ENCODE measurements at places on chromosomes 7 and 10. TPM values are rescaled to one million over a fixed set of nuclear protein-coding genes. Genes with fewer than 3 reads are reported as not detected.

CPED1 gene
- polyA plus RNA-seq = 1.4 TPM

PTPRN2 gene
- polyA plus RNA-seq = 1.6 TPM

GRCh38 chr10:93465806-93466675 lies 16.1 kb downstream of the MYOF start:
- peak; percentile 57 for DNase-seq

- DNase-seq = no peak
Observed at GRCh38 chr10:108631332-108631731, 1292.0 kb downstream of the XPNPEP1 start.

DNA sequence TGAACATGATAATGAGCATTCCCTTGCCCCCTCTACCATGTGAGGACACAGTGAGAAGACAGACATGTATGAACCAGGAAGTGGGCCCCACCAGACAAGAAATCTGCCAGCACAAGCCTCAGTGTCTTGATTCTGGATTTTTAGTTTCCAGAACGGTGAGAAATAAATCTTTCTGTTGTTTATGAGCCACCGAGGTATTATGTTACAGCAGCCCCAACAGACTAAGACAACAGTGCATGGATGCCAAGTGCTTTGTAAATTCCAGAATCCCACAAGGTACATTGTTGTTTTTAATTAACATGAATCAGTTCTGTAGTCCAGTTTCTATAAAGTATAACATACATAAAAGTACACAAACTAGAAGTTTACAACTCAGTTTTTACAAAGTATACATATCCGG lies 162.2 kb downstream of the ARHGAP21 start:
- no peak for DNase-seq

DNA sequence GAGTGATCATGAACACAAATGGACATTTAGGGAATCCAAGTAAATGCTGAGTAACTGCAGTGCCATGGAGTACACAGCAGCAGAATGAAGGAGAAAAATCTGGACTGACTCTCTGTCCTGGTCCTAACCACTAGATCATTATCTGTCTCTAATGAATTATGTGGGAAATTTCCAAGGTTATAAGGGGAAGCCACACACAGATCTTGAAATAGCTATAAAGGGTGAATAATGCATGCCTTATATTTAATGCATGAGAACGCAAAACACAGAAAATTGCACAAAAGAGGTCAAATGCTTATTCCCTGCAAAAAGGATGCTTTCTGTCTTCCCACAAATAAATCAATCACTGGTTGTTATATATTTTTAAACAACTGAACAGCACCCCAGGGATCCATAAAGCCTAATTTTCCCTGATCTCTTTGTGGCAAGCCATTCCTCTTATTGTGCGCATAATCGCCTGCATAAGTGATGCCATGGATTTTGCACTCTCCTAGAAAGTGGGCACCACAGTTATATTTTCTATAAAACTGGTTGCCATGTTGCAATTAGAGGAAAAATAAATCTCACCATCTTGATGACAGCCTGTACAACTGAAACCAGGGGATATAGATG lies 201.8 kb downstream of the XPNPEP1 start:
- no peak for DNase-seq

GRCh38 chr7:155392726-155393570 lies 65.0 kb upstream of the EN2 start:
- no peak for DNase-seq

- peak; percentile 46 for DNase-seq
Observed at GRCh38 chr7:105487579-105488571, 34.2 kb downstream of the PUS7 start.

CUBN gene
- 0.18 TPM for polyA plus RNA-seq

DNA sequence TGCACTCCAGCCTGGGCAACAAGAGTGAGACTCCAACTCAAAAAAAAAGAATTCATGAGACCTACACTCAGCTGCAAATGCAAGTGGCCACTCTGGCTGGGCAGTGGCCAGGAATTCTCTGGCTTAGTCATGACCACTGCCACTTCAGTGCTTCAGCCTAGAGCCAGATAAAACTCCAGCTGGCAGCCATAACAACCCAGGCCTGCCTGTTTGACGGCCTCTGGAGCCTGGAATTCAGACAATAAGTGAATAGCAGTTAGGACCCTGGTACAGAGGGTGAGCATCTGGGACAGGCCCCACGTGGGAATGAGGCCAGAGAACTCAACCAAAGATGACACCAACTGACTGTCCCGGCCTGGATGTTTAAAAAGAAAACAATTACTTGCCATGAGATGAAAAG lies 18.9 kb downstream of the RCC1L start:
- DNase-seq = no peak

GRCh38 chr7:47952224-47952623 lies 4.0 kb upstream of the PKD1L1 start:
- no peak for DNase-seq

PKD2L1 gene
- 0.10 TPM for polyA plus RNA-seq

OR2A5 gene
- not detected for polyA plus RNA-seq

DNA sequence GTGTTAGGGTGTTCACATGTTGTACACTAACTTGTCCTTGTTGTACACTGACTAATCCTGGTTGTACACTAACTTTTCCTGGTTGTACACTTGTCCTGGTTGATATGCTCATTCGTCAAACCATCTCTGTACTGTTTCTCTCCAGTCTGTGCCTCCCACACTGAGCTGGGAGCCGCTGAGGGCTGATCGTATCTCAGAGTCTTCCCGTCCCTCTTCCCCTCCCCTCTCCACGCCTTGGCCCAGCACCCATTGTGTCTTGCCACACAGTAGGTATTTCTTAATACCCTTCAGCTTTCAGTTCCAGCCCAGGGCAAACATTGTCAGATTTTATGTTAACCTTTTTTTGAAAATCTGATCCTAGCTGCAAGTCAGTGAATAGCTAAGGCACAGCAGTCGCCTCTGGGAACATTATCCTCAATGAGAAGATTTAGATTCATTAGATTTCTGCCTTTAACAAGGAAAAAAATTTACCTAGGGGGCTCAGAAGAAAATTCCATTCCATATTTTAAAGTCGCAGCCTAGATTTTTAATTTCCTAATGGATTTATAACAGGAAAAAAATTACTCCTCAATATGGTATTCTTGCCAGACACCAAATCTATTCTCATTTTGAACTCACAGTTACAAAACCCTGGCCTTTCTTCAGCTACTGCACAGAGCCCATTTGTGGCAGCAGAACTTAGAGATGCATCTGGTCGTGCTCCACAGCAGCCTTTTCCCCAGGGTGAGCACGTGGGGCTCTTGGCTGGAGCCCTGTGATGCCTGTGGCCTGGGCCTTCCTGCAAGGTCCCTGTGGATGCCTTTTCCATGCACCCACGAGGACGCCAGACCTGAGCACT lies 33.0 kb upstream of the CHST15 start:
- no peak for DNase-seq

- DNase-seq = no peak
Observed at GRCh38 chr10:17506856-17507471, 52.6 kb upstream of the ST8SIA6 start.

MARCHF5 gene
- 34.8 TPM for polyA plus RNA-seq

- no peak for DNase-seq
Observed at GRCh38 chr7:100720671-100721504, 620 bp downstream of the EPO start.

GRCh38 chr10:58291538-58292174 lies 22.7 kb downstream of the CISD1 start:
- peak; percentile 73 for DNase-seq

GRCh38 chr7:155729847-155730246 lies 82.4 kb downstream of the SHH start:
- DNase-seq = no peak

- DNase-seq = no peak
Observed at GRCh38 chr7:143906151-143906550, 4.2 kb upstream of the TCAF1 start.

DNA sequence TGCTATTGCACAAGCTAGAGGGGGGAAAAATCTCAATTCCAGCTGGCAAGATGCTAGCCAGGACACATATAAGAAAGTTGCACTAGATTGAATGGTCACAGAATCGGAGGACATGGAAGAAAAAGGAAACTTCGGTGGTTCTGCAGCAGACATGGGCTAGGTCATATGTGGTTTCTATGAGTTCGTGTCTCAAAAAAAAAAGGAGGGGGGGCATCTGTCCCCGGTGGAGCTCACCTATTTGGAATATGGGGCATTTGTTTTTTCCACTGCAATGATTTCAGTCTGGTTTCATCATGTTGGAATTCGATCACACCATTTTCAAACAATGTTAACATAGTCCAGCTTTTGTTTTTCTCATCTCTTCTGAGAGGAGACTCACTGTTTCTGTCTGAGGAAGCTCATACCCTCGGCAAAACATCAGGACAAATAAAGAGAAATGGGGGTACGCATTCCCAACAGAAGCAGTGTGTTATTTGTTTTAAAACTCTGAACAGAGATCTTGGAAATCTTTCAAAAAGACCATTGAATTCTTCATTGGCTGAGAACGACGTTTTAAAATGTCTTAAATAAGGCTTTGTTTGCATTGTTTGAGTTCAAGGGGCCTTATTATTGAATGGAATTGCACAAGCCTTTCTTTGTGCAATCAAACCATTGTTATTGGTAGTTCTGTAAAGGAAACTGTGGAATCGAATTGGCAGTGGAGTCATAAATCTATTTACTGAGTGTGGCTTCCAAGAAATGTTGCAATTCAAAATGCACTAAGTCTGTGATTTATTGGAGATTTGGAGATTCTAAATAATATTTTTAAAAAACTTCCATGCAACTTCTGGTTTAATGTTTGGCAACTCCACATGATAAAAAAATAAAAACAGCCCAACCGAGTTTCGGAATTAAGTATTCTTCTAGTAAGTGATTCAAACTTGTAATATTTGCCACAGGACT lies 173.2 kb downstream of the RTKN2 start:
- peak; percentile 41 for DNase-seq

DNA sequence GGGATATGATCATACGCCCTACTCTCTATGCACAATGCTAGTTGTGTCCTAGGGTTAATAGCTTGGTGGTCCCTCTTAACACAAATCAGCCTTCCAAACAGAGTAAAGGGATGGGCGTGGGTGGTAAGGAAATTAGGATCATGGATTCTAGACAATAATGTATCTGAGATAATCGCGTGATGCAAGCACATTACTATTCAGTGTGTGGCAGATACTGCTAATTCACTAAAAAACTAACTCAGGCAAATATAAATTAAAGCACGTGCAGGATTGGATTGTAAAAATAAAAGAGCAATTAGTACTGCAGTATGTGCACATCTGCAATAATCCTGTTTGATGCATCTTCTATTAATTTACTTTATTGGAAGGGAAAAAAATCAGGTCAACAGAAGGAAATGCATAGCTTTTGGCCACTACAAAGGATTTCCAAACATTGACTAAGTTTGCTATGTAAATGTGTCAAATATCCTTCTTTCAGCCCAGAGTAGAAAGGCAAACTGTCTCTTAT lies 22.0 kb downstream of the TWIST1 start:
- no peak for DNase-seq

GRCh38 chr10:54319341-54319740 lies 481.7 kb downstream of the PCDH15 start:
- no peak for DNase-seq

- DNase-seq = peak; percentile 25
Observed at GRCh38 chr10:8039321-8039881, 15.1 kb upstream of the GATA3 start.

MEST gene
- polyA plus RNA-seq = 16.5 TPM

- no peak for DNase-seq
Observed at GRCh38 chr7:47091141-47091540, 490.8 kb downstream of the TNS3 start.

DNA sequence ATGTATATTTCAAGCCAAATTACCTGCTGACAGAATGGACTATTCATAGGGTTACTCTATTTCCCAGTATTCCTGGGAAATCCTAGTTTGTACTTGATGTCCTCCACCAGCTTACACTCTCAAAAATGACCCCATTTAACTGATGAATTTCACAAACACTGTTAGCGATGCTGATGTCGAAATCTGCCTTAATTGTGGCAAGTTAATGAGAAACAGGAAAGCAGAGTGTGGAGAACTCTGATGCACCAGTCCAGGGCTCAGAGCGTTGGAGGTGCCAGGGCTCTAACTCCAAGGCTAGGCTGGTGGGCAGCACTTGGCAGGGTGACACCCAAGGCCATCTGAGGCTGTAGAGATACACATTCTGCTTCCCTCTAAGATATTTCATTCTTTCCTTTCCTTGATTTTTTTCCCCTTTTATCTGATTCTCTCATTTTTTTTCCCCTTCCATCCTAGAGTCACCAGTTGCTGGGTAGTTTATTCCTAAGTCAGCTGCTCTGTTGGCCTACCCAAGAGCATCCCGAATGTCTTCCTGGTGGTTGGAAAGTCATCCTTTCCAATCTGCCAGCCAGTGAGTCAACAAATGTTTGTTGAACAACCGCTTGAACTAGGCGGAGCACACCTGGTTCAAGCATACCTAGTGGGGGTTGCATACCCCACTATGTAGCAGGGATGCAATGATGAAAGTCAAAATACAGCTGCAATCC lies 525.0 kb upstream of the NRP1 start:
- DNase-seq = no peak

GRCh38 chr10:92045641-92046106 lies 122.1 kb downstream of the BTAF1 start:
- DNase-seq = no peak

DNA sequence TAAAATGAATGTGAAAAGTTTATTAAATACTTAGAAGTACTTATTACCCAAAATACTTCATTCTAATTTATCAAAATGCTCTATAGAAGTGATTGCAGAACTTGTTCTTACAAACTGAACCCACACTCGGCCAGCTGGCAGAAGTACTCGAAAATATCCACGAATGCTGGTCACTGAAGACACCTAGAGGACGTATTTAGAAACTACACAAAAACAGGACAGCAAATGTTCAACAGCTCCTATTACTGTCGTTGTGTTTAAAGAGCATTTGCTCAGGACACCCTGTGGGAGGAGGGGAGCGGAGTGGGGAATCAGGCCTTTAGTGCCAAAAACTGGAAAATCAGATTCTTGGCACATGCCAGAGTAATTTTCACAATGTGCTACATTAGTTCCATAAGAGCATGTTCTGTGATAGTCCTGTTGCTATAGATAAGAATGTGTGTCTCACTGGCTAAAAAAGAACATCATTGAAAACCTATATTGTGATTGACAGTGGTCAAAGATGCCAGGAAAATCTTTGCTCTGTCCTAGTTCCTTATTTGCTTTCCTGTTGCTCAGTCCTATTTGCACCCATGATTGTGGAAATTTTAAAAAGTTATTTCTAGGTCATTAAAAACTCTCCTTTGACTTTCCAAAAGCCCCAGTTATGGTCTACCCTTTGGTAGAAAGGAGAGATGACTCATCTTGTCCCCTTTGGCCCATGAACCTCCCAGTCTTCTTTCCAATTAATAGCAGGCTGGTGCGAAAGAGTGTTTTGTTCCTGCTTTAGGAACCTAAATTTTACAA lies 49.0 kb upstream of the NRBF2 start:
- peak; percentile 65 for DNase-seq

DNA sequence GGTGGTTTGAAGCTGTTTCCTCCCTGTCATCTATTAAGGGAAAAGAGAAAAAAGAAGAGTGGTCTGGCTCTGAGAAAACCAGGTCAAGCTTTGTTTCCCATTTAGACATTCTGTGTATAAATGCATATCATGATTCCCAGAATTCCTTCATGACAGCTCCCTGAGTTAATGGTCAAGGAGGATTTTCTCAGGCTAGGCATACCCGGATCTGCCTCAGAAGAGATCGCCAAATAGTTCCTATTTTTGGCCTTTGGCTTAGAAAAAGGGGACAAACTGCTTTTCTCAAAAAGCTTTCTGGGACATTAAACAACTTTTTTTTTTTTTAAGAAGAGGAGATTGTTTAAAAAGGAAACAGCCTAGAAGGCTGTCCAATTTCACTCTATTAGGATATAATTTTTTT lies 53.5 kb upstream of the PIP4K2A start:
- DNase-seq = no peak

Data from small intestine (tissue), 16 donors.